Left lung (tissue), 14 donors: ENCODE measurements at places on chromosomes 6 and 20. TPM values are rescaled to one million over a fixed set of nuclear protein-coding genes. Genes with fewer than 3 reads are reported as not detected.

The KCNS1 gene
- not detected for polyA plus RNA-seq

The LRRN4 gene
- polyA plus RNA-seq, result 1.3 TPM

The MAS1 gene
- polyA plus RNA-seq, result 0.03 TPM

The TCP11 gene
- polyA plus RNA-seq, result 0.79 TPM

The CNR1 gene
- polyA plus RNA-seq, result 0.13 TPM

The ABHD16B gene
- not detected for polyA plus RNA-seq

The BANF2 gene
- polyA plus RNA-seq, result not detected

The PDRG1 gene
- 17.4 TPM for polyA plus RNA-seq

The NOX3 gene
- not detected for polyA plus RNA-seq

The SAMD5 gene
- polyA plus RNA-seq, result 25.5 TPM

The FAM162B gene
- polyA plus RNA-seq, result 100 TPM

The MCCD1 gene
- polyA plus RNA-seq, result not detected

The SLC23A2 gene
- 26.9 TPM for polyA plus RNA-seq

The MDFI gene
- 115 TPM for polyA plus RNA-seq

The APCDD1L gene
- polyA plus RNA-seq, result 0.17 TPM

The MUC22 gene
- polyA plus RNA-seq, result not detected

The RAB32 gene
- 22.7 TPM for polyA plus RNA-seq

The SIGLEC1 gene
- 2.5 TPM for polyA plus RNA-seq

The SNAP91 gene
- polyA plus RNA-seq, result 1.5 TPM

The NCOA6 gene
- 45.9 TPM for polyA plus RNA-seq

The PRL gene
- not detected for polyA plus RNA-seq

The OR12D3 gene
- polyA plus RNA-seq, result not detected

The PLN gene
- 2.4 TPM for polyA plus RNA-seq
